ENCODE measurements at places on chromosomes 5 and 9. TPM values are rescaled to one million over a fixed set of nuclear protein-coding genes. Genes with fewer than 3 reads are reported as not detected.

Gene FOXD1
- polyA plus RNA-seq, result 1.4 TPM

Gene PCDHGC3
- polyA plus RNA-seq, result 193 TPM

Gene IFNA2
- polyA plus RNA-seq, result not detected

Gene WDR31
- polyA plus RNA-seq, result 3.1 TPM

Gene SPATA31D3
- not detected for polyA plus RNA-seq

Gene GPR150
- 0.24 TPM for polyA plus RNA-seq

Gene SEC61B
- 95.3 TPM for polyA plus RNA-seq

Gene CBY3
- polyA plus RNA-seq, result 0.64 TPM
